ENCODE measurements at places on chromosomes 4 and X.

DNA sequence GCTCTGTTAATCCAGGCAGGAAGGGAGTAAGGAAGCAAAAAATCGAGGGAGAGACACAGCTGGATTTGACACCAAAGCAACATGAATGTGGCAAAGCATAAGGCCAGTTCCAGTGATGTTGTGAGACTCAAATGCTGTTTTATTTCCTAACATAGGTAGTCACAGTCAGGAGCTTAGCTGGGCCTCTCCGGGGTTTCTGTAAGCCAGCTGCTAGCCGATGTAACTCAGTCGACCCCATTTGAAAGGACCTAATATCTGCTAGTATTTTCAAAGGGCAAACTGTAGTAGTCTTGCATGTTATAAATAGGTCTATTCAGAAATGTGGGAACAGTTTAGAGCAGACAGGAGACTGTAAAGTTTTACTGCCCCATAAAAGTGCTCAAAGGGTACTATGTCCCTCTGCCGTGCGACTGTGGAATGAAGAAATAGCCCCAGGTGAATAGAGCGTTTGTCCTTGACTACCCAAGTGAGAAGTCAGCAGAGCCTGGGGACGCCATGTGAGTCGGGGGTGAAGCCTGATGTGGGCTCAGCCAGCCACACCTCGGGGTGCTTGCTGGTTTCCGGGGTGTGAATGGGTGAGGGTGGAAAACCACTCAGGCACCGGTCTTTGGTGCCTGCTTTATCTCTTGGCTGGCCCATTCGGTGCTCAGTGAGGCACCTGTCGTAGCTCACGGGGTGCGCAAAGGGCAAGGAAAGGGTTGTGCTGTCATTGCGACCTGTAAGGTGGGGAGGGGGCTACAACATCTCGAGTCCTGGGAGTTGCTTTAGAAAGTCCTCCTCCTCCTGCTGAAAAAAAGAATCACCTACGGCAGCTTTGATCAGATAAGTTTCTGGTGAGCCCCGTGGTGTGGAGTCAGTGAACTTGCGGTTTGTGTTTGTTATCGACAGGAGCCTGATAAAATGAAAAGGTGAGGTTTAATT is 745 bp downstream of the TRIM2 start:
- DNase-seq = no peak

DNA sequence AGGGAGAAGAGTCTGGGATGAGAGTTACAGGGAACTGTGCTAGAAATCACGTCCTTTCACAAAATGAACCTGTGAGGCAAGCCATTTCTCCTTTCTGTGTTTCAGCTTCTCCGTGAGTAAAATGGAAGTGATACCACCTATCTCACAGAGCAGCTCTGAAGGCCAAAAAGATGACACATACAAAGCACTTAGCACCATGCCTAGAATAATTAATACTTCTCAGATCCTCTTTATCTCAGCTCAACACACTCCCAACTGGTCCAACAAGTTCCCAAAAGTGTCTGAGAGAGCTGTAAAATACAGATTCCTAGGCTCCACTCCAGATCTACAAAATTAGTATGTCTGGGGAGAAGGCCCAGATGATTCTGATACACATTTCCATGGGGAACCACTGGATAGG is 38.3 kb downstream of the LHFPL1 start:
- no peak for DNase-seq

GRCh38 chr4:176595257-176595656 is 197.5 kb downstream of the VEGFC start:
- DNase-seq = no peak

- DNase-seq = no peak
Measured at GRCh38 chr4:25029479-25030276, 1.1 kb downstream of the LGI2 start.

- DNase-seq = peak; percentile 52
Measured at GRCh38 chr4:185210102-185210981, 944 bp downstream of the SNX25 start.

GRCh38 chrX:38985375-38985774 is 184.1 kb downstream of the MID1IP1 start:
- peak; percentile 14 for DNase-seq

- DNase-seq = peak; percentile 86
Measured at GRCh38 chrX:135973548-135974278, at the start of gene MMGT1. Gene MMGT1, minus strand, starts transcription at chrX:135973988. Its CDS starts 313 bp downstream, at chrX:135973675.
